Omental fat pad (tissue), 4 donors: ENCODE measurements at places on chromosomes 3 and 15. TPM values are rescaled to one million over a fixed set of nuclear protein-coding genes. Genes with fewer than 3 reads are reported as not detected.

DNA sequence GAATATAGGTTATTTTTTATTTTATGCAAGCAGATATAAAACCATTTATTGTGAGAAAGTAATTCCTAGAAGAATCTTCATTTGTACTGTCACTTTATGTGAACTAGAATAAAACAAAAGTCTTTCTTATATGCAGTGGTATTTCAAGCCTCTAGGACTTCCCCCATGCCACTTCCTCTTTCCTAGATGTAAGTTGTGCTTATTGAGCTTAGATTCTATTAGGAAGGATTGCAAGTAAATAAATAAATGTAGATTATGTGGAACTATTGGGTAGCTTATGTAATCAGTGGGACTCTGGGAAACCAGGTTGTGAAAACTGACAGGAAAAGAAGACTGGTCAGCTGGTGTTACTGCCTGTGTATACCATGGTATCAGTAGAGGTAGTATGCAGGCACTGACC lies 169.7 kb downstream of the RSRC1 start:
- no peak for DNase-seq

DNA sequence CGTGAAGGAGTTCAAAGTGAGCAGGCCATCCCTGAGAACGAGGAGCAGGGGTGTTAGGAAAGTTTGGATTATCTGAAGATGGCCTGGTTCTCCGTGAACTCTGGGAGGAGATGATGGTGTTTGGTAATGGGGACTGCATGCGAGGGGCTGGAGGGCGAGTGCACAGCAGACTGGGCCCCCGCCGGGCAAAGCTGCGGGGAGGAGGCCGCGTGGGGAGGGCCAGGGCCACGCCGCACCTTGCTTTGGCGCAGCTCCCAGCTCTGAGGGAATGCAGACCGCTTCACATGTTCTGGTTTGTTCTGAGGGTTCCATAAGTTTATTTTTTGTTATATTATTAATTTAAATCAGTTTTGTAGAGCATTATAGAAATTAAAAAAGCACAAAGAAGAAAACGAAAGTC lies 22.2 kb downstream of the SLC6A1 start:
- no peak for DNase-seq

Gene SERPINI2
- 2.7 TPM for total RNA-seq

- DNase-seq, result no peak
Measured at GRCh38 chr15:96321639-96322535, 8.6 kb upstream of the NR2F2 start.

Gene THBS1
- 4,169 TPM for total RNA-seq

Gene SPINK8
- not detected for total RNA-seq

- no peak for DNase-seq
Measured at GRCh38 chr3:110711851-110712516, 359.6 kb upstream of the NECTIN3 start.

DNA sequence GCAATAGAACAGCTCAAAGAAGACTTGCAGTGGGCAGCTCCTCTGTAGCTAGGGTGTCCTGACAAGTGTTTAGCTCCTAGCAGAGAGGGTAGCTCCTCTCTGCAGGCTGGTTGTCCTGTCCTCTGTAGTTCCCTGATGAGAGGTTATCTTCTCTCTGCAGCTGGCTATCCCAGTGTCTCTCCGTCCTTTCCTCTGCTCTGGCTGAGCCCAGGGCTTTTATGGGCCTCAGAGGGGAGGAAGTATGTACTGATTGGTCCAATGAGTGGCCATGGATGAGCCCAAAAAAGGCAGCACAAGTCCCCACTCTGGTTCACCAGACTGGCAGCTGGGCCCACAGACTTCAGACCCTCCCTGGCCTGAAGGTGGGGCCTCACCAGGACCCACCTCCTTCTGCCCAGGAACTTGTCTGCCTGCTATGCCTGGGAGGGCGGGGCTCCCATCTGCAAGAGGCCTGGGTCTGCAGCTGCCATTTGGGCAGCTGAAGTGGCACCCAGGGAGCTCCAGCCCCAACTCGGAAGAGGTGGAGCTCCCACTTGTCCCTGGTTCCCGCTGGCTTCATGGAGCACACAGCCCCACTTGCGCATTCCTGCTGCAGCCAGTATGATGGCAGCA lies 27.2 kb upstream of the MEX3B start:
- no peak for DNase-seq

GRCh38 chr3:52202384-52203077 lies 4.6 kb downstream of the ALAS1 start:
- no peak for DNase-seq

GRCh38 chr3:66934041-66934440 lies 64.1 kb upstream of the KBTBD8 start:
- no peak for DNase-seq

Gene SSUH2
- total RNA-seq, result not detected

DNA sequence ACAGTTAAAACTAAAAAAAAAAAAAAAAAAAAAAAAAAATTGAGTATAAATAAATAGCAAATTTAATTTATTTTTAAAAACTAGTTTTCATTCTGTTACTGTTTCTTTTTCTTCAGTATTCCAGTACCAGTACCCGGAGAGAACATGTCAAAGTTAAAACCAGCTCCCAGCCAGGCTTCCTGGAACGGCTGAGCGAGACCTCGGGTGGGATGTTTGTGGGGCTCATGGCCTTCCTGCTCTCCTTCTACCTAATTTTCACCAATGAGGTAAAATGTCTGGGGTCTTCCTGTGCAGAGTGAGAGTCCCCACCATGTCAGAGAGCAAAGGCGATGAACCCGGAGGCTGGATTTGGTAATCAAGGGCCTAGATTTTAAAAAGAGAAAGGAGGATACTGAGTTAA lies 4.4 kb downstream of the TMEM43 start:
- DNase-seq, result no peak

Gene SLC51A
- total RNA-seq, result not detected

Gene ATG3
- total RNA-seq, result 80.5 TPM

Gene GPR87
- not detected for total RNA-seq

Gene ECE2
- total RNA-seq, result not detected

Gene PIAS1
- 38.1 TPM for total RNA-seq

Gene CCRL2
- total RNA-seq, result 6.8 TPM

DNA sequence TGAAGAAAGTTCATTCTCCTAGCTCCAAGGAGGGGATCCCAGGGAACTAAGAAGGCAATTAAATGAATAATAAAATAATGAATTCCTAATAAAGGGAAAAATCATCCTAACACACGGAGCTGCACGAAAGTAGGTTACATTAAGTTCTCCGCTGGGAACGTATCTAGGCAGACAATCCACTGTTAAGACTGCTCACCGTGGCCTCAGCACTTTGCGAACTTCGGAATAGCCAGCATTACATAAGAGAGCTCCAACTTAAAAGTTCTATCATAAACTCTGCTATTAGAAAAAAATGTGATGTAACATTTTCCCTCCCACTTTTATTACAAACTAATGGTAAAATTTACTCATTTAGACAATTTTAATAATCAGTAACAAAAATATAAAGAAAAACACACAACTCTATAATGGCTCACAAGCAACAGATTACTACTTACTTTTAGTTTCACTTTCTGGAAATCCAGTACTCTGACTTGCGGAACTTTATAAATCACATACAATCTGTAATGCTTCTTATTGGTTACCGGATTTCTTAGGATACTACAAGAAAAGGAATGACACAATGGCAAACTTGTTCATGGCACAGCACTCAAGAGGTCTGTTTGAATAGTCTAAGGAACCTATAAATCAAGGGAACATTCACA lies 8.5 kb downstream of the SNRPA1 start:
- no peak for DNase-seq

DNA sequence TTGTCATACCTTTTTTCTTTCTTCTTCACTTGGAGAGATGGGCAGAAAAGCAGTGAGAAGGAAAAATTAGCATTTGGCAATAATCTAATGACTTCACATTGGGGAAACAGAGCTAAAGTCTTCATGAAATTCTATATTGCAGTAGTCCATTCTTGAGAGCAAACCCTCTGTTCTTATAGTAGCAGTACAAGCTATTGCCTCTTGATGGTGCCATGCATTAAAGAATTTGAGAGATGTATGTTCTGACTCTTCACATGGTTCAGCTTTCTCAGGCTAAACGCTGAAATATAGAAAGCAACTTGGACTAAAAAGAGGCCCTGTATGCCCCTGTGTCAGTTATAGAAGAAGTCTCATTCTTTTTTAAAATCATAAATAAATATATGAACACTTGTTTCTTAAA lies 36.0 kb downstream of the PHLDB2 start:
- no peak for DNase-seq

DNA sequence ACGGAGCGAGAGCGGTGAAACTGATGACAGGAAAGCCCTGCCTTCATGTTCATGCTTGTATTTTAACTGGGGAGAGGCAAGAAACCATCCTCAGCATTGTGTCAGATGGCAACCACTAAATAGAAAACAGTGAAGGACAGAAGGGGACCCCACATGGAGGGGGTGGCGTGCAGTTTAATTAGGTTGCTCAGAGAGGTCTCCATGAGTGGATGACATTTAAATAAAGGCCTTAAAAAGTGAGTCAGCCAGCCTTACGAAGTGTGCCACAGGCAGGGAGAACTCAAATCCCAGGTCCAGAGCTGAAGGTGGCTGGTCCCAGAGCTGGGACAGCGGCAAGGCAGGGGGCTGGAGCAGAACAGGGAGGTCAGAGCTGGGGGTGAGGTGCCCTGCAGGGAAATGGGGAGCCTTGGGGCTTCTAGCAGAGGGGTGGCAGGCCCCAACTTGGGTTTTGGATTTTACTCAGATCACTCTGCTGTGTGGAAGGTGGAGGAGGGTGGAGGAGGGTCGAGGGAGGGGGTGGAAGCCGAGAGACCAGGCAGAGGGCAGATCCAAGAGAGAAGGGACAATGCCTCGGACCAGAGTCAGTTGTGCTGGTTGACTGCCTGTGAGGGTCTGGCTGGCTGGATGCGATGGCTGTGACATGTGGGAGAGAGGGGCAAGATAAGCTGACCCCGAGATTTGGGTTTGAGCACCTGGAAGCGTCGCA lies 73.7 kb downstream of the KLF13 start:
- no peak for DNase-seq

DNA sequence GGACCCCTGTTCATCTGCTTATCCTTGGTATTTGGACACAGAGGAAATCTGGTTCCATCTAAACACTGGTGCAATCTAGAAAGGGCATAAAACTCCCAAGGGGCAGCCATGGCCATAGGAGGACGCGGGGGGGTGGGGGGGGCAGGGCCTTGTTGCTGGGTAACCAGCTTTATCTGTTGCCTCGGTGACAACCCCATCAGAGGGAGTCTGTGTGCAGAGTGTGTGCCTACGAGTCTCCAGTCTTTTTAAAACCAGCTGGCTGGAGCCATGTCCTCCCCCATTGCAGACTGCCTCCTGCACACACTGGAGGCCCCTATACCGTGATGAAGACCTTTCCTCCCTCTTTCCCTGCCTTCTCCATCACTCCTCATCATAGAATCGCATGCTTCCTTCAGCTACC lies 26.4 kb upstream of the CORO2B start:
- no peak for DNase-seq
